HuH-7 (cell line): ENCODE measurements at places on chromosomes 5 and 9.

- DNase-seq = no peak
These were observed 201.9 kb downstream of the ZNF608 start for GRCh38 chr5:124544366-124545055.

- no peak for DNase-seq
These were observed 12.9 kb downstream of the TCF7 start for GRCh38 chr5:134127376-134127861.

GRCh38 chr5:93800988-93801811 is 59.8 kb upstream of the POU5F2 start:
- no peak for DNase-seq

- DNase-seq = no peak
These were observed 442.5 kb upstream of the KLF4 start for GRCh38 chr9:107932046-107932445.

DNA sequence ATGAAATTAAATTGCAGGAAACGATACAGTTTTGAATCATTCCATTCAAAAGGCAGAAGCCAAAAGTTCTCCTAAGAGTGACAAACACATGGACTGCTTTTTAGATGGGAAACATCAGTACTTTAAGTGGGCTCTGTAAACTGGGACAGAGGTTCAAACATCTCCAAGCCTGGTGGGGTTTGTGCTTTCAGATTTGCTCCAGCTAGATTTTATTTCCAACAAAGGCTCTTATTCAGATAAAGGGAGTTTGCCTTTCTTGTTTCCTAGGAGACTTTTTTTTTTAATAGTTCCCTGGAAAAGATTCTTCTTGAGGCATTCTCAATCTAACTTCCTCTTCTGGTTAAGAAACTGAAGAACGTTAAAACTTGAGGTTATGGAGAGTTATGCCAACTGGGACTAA is 277.6 kb downstream of the TMEM38B start:
- no peak for DNase-seq

DNA sequence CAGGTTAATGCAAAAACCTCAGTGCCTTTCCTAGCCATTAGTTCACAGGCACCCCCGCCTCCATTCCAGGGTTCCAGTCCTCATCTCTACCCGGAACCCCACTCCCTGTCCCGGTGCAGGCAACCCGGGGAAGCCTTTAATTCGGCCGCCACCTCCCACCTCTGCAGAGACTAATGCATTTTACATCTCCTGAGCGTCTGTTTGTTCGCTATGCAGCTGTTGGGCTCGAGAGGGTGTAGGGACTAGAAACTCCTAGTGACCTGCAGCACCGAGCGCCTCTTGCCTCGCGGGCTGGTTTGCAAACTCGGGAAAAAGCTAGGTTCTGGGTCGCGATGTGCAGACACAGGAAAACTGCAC is 3.6 kb downstream of the GDNF start:
- no peak for DNase-seq

DNA sequence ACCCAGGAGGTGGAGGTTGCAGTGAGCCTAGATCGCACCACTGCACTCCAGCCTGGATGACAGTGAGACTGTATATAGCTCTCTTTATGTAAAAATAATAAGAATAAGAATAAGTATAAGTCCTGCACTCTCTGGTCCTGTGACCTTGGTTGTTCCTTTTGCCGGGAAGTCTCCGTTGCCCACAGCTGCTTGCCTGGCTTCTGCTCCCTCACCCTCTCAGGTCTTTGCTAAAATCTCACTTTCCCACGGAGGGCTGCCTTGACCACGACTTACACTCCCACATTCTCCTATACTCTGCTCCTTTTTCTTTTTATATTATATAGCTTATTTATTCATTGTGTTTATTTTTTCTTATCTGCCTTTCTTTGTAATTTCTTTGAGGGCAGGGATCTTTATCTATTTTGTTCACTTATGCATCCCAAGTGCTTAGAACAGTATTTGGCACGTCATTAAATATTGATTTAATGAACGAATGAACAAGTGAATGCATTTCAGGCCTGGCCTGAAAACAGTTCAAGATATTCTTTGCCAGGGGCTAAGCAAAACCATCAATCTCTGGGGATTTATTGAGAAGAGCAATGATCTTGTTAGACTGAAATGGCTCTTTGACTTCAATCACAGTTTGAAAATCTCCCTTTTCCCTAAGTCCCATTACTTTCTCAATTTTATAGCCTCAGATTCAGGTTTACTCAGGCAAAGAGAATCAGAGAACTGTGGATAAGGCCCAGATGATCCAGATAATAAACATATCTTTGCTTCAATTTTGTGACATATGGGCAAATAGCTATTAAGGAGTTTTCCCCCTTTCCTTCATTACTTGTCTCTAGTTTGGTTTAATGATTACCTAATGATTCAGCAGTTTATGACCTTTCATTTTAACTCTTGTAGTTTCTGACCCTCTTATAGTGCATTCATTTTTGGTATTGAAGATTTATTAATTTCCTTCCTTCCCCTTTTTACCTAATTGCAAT is 60.8 kb upstream of the TMC1 start:
- DNase-seq = no peak

- no peak for DNase-seq
These were observed 215.3 kb downstream of the TLR4 start for GRCh38 chr9:117919538-117919937.

DNA sequence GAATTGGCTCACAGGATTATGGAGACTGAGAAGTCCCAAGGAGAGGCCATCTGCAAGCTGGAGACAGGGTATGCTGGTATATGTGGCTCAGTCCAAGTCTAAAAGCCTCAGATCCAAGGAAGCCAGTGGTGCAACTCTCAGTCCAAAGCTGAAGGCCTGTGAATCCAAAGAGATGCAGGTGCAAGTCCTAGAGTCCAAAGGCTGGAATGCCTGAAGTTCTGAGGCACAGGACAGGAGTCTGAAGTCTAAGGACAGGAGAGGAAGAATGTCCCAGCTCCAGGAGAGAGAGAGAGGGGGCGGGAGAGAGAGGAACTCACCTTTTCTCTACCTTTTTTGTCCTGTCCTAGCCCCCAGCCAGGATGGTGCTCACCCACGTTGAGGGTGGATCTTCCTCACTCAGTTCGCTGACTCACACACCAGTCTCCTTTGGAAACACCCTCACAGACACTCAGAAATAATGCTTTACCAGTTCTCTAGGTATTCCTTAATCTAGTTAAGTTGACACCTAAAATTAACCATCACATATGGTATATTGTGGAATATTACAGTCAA is 49.6 kb downstream of the KCNN2 start:
- no peak for DNase-seq
